ENCODE measurements at places on chromosomes 4 and X.

- DNase-seq: no peak
Observed at GRCh38 chrX:110086916-110087484, 84.1 kb downstream of the TMEM164 start.

DNA sequence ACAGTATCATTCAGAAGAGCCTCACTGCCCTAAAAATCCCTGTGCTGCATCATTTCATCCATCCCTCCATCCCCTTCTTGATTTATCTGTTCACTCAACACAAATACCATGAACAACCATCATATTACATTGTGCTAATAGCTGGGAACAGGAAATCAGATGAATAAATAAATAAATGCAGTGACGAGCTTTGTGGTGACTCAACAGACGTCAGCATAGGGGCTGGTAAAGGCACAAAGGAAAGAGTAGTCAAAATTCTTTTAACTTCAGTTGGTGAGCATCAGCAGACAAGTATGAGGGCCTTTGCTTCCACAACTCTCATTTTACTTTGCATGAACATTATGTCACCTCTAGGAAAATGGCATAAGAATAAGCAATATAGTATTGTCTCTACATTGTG is 65.5 kb downstream of the EDNRA start:
- no peak for DNase-seq

GRCh38 chr4:119564106-119564505 is 64.5 kb downstream of the PDE5A start:
- no peak for DNase-seq

- no peak for DNase-seq
Observed at GRCh38 chr4:168781926-168782325, 228.1 kb downstream of the CBR4 start.

DNA sequence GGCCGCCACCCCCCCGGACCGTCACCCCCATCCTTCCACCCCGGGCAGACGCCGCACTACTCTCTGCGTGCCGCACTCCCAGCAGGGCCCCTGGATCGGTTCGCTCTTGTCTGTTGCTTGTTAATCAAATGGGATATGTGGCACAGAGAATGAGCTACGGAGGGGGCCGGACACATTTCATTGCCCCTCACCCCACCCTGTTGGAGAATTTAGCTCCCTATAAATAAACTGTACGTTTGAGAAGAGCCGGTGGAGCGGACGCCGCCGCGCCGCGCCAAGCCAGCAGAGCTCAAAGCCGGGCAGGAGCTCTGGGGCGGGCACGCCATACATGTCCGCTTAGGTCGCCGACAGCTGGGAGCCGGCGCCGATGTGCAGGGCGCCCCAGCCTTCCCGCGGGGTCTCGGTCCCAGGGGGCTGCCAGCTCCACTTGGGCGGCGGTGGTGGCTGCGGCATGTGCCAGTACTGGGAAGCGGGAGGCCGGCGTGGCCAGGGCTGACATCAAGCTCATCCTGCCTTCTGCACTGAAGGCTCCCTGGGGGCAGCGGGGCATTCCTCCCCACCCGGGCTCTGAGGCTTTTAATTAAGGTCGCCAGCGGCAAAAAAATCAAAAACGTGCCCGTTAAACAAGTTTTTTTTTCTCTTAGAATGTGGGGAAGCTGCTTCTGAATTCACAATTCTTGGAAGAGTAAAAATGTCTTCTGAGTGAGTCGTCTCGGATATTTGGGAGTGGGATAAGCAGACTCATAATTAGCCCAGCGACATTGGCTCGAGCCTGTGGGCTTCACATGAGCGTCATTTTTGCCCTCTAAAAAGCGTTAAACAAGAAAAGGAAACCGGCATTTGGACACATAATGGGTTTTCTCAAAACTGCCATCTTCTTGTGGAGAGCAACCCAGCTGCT is 1.1 kb upstream of the PCDH19 start:
- no peak for DNase-seq

DNA sequence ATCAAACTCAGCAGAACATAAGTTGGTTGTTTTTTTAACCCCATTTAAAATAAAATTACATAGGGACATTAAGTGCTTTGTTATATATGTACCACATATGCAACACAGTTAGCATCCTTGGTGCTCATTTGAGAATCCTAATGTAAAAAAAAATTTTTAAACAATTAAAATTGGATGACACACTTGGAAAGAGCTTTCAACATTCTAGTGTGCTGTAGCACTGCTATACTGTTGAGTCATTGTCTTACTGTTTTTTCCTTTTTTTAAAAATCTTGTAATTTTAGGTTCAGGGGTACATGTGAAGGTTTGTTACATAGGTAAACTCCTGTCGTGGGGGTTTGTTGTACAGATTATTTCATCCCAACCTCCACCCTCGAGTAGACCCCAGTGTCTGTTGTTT is 12.8 kb downstream of the THAP9 start:
- DNase-seq: no peak

- DNase-seq: no peak
Observed at GRCh38 chr4:140811429-140811828, 55.2 kb upstream of the TBC1D9 start.

DNA sequence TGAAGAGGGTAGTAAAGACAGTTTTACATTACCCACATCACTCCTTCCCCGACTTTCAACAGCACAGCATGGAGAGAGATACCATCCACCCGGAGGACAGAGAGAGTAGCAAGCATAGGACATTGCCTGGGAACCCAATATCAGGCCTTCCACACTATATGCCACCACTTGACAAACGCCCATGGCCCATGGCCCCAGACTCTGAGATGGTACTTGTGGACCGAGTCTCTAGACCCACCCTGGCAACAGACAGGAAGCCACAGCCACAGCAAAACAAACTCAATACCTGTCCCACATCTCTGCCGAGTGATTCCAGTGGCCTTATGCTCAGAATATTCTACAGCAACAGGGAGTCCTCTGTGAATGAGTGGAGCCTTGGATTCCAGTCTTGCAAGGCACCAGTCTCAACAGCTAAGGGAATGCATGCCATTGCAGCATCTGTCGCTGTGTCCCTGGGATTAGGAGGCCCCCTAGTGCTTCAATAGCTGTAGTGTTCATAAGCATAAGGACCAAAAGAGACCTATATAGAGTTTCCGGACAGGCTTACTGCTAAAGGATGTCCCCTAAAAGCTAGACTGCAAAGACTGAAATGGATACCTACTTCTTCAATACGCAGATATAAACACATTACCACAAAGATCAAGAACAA is 14.7 kb upstream of the CT55 start:
- DNase-seq: peak; percentile 2

- no peak for DNase-seq
Observed at GRCh38 chrX:72381439-72382201, 75.9 kb upstream of the CITED1 start.

- no peak for DNase-seq
Observed at GRCh38 chrX:150512461-150512901, 55.9 kb upstream of the MTM1 start.

DNA sequence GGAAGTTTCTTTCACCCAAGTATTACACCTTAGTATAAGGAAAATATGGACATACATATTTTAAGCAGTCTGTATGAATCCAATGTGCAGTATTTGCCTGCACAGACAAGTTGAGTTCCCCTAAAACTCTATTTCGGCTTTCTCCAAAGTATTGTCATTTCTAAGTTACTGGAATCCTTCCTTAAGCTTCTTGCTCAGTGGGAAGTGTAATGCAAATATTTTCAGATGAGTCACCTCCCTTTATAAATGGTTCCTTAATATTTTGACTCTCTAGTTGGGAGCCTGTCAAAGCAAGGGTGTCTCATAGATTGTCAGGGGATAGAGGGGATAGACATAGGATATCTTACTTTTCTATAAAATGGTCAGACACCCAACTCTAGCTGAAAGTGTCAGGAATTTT is 178.6 kb downstream of the NAA11 start:
- DNase-seq: no peak

- no peak for DNase-seq
Observed at GRCh38 chr4:65960751-65961150, 290.5 kb upstream of the EPHA5 start.

GRCh38 chr4:74112399-74113105 is 13.6 kb upstream of the CXCL2 start:
- no peak for DNase-seq
